ENCODE measurements at places on chromosomes 5 and 9.
A peak's percentile ranks its signal among the peaks of the same experiment; 100 is the strongest.

DNA sequence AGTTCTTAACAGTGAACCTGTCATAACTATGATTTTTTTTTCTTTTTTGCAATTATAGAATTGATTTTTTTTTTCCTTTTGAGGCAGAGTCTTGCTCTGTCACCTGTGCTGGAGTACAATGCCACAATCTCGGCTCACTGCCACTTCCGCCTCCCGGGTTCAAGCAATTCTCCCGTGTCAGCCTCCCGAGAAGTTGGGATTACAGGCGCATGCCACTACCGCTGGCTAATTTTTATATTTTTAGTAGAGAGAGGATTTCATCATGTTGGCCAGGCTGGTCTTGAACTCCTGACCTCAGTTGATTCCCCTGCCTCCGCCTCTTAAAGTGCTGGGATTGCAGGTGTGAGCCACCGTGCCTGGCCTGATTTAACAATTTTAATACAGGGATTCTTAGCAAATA lies 21.4 kb downstream of the UGCG start:
- DNase-seq: no peak

- DNase-seq: no peak
These were observed 255.1 kb upstream of the NREP start for GRCh38 chr5:112012104-112012503.

DNA sequence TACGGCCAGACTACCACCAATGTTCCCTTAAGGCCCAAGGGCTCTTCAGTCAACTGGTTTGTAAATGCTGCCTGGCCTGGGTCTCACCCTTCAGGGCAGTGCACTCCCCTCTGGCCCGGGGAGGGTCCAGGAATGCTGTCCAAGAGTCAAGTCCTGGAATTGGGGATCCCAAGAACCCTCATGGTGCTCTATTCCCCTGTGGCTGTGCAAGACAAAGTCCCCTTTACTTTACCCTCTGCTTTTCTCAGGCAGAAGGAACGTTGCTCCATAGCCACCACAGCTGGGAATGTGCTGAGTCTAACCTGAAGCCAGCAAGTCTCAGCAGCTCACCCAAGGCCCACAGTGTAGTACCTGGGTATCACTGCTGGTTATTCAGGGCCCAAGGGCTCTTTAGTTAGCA lies 51.3 kb upstream of the CRHBP start:
- DNase-seq: no peak

DNA sequence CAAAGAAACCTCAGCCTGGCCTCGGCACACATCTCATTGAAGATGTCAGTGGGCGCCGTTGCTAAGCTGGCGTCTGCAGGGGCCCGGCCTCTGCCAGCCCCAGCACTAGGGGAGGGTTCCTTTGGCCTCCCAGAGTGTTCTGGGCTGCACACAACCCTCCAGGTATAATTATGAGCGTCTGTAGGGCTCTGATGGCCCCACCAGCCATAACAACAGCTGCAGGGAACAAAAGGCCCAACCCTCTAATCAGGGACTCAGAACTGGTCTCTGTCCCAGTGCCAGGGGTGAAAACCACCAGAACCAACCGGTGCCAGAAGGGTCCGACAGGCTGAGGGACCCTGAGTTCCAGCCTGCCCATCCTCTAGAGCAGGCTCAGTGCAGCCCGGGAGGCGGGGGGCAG lies 39.5 kb upstream of the SLC12A7 start:
- DNase-seq: no peak

DNA sequence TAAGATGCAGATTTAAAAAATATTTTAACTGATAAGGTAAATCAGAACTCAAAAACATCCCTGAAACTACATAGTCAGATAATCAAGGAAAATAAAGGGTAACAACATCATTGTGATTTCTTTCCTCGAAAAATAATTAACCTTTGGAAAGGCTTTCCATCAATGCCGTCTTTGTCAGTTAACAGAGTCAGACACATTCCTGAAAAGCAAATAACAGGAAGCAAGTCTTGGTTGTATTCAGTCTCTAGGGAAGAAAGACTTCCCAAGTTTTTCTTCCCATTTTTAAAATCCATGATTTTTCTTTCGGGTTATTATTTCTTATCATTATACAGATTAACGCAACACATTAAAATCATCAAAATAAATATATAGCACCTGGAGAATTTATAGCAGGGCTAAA lies 256.4 kb upstream of the CDH6 start:
- DNase-seq: no peak

- no peak for DNase-seq
These were observed 136.0 kb downstream of the SMARCA2 start for GRCh38 chr9:2151171-2151570.

DNA sequence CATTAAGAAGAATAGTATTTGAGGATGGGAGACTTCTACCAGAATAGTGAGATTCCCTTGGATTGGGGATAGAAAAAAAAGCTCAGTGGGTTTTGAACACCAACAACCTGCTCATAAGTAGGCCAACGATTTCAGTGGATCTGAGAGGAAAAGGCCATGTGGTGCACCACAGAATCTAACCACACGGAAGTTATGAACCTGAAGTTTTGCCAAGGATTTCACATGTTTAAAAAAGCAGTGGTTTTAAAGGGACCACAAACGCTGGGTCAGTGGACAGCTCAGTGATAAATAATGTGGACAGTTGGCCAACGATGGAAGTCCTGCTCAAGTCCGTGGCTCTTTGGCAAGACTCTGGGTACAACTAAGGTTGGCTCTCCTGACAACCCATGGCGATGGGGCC lies 107.2 kb upstream of the TXNDC8 start:
- DNase-seq: no peak

GRCh38 chr5:146047396-146047795 lies 58.0 kb downstream of the PLAC8L1 start:
- no peak for DNase-seq

DNA sequence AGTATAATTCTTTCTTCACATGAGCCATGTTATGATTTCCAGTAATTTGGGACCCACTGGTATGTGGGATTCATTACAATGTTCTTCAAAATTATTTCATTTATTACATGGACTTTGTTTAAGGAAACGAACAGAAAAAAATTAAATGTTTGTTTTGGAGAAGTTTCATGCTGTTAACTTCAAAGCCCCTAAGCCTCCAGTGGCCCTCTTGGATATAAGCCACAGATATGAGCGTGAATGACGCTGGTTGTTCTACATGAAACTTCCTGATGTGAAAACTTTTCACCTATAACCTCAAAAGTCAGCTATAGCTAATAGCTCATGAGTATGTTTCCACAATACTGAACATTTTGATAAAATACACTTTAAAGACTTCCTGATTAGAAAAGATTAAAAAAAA lies 334.2 kb downstream of the PDE4D start:
- DNase-seq: no peak

GRCh38 chr5:164742025-164742424 lies 1236.6 kb downstream of the MAT2B start:
- no peak for DNase-seq

DNA sequence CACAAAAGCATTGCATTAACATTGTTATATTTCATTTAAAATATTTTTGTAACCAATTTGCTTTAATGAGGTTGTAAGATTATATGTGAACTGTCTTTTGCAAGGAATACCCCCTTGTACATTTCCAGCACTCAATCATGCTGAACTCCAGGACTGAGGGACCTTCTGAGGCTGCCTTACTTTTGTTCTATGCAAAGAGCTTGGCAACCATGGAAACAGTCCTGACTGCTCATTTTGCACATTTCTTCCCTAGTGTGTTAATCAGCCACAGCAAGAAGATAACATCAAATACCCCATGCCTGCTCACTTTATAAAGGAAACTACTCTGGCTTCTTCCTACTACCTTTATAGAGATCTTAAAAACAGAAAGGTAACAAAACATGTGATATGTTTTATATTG lies 355.6 kb upstream of the IZUMO3 start:
- no peak for DNase-seq

- DNase-seq: peak; percentile 81
These were observed 738.6 kb upstream of the ZNF608 start for GRCh38 chr5:125484742-125485641.

- DNase-seq: peak; percentile 6
These were observed 826 bp downstream of the PAIP1 start for GRCh38 chr5:43555895-43556606.

DNA sequence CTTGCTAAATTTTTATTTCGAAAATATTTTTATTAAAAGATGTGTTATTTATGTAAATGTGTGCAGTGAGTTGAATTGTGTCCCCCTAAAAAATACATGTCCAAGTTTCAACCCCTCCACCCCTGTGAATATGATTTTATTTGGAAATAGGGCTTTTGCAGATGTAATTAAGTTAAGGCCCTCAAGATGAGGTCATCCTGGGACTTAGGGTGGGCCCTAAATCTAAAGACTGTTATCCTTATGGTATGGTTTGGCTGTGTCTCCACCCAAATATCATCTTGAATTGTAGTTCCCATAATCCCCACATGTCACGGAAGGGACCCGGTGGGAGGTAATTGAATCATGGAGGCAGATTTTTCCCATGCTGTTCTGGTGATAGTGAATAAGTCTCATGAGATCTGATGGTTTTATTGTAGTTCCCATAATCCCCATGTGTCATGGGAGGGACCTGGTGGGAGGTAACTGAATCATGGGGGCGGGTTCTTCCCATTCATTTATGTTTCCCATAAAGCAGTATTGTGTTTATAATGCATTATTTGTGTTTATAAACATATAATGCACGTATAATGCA lies 1.5 kb upstream of the TMED7 start:
- DNase-seq: no peak

DNA sequence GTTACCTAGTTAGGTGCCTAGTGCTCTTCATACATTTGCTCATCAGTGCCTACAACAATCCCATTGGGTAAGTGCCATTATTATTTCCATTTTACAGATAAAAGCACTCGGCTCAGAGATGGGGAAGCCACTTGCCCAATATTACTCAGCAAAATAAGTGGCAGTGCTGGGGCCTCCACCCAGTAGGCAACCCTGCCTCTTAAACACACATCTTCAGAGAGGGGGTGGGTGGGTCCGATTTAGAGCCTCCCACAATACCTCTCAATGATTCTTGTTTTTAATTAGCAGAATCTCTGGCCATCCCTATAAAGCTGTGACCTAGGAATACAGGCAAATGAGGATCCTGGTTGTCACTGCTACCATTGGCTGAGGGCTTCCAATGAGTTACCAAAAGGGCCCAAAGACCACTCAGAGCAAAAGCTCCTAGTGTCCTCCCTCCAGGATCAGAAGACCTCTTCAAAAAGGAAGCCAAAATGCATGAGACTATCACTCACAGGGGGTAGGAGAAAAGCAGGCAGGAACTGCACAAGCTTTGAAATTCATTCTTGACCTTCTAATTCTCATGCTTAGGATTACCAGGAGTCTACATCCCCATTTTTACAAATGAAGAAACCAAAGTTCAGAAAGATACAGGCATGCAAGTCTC lies 36.1 kb upstream of the UBE2D2 start:
- no peak for DNase-seq

DNA sequence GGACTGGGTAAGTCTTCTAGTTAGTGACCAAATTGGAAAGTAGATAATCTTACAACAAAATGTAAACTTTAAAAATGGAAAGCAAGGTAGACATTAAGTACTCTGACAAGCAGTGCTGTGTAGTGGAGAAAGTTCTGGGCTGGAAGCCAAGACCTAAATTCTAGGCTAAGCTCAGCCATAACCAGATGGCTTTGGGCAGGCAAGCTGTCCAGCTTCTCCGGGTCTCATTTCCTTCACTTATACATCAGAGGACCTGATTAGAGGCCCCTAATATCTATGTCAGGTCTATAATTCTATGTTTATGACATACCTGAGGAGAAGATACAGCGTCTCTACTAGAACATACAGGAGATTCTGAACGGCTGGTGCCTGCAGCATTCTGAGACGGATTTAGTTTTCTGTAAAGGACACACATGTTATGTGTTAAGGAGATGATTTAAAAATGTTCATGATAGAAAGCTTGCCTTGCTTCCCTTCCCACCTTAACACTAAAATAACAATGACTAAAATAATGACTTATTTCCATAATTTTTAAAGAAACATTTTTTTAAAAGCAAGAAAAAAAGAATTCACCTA lies 61.2 kb downstream of the ELL2 start:
- no peak for DNase-seq

- no peak for DNase-seq
These were observed 70.7 kb upstream of the CPLX2 start for GRCh38 chr5:175800656-175801081.

DNA sequence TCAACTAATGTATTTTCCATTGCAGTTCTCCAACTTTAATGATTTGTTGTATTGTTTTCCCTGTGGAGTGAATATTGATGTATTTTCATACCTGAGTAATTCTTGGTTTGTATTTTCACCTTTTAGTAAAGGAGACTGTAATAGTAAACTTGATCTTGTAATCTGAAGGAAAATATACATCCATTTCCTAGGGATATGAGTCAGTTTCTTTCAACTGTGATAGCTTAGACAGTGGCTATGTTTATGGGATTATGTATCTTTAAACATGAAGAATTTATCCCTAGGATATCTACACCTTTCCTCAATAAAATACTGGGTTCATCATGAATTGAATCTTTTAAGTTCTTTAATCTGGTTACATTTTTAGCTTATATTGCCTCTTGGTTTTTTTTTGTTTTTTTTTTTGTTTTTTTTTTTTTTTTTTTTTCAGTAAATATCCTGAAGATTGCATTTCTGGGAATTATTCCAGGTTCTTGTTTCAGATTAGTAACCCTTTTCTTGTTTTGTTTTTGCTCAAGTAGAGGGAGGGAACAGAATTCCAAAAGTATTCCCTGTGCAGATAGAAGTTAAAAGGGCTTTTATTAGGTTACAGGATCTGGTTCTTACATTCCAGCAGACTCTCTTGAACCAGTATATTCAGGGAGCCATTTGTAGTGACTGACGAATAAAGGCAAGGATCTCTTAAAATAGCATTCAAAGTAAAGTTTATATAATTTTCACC lies 7.1 kb downstream of the WDR36 start:
- no peak for DNase-seq

DNA sequence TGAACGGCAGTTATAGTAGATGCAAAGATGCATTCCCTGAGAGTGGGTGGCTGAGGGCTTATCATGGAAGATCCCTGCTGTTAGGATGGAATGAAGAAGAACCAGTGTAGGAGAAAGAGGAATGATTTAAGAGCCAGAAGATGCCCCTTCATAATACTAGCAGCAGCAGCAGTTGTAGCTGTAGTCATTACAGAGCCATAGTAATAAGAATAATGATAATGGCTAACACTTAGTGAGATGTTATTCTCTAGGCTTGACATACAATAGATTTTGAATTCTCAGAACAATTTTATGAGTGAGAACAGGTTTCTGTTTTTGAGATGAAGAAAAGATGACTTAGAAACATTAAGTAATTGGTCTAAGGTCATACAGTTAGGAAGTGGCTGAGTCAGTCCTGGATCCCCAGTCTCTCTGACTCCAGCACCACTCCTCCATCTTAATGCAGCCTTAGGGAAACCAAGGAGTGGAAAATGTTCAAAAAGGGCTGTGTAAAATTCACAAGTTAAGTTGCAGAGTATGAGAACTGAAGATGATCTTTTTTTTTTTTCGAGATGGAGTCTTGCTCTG lies 459.4 kb upstream of the SGCD start:
- DNase-seq: no peak

DNA sequence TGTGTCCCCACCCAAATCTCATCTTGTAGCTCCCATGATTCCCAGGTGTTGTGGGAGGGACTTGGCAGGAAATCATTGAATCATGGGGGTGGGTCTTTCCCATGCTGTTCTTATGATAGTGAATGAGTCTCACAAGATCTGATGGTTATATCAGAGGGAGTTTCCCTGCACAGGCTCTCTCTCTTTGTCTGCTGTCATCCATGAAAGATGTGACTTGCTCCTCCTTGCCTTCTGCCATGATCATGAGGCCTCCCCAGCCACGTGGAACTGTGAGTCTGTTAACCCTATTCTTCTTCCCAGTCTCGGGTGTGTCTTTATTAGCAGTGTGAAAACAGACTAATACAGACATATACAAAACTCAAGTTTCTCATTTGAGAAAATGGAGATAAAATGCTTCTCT lies 139.3 kb downstream of the FBXL7 start:
- DNase-seq: no peak

- no peak for DNase-seq
These were observed 759.5 kb downstream of the TAF11L14 start for GRCh38 chr5:18393565-18394442.

All from HCT116 (cell line).